ENCODE measurements at places on chromosomes 1 and 21. TPM values are rescaled to one million over a fixed set of nuclear protein-coding genes. Genes with fewer than 3 reads are reported as not detected.

DNA sequence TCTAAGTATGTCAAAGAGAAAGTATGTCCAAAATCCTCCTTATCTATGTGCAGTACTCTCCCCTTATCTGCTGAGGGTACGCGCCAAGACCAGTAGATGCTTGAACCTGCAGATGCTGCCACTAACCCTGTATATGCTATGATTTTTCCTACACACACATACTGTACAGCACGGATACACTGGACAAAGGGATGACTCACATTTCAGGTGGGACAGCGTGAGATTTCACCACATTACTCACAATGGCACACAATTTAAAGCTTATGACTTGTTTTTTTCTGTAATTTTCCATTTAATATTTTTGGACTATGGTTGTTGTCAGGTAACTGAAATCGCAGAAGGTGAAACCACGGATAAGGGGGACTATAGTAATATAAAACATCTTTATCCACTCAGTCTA lies 4.1 kb downstream of the ORC1 start:
- DNase-seq = no peak

DNA sequence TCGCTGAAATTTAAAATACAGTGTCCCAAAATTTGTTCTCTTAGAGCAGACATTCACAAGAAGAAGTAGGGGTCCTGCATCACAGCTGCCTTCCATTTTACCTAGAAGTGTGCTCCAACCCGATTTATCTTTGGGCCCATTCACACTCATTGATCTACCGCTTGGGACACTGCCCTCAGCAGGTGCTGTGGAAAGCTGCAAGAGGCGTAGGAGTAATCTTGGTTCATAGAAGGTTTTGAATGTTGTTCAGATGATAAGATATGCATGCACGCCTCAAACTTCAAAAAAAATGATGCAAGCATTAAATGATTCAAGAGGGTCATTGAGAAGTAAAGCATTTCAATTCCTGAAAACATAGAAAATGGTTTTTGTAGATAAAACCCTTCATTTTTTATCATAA lies 18.6 kb upstream of the C1orf105 start:
- no peak for DNase-seq

The GORAB gene
- 21.8 TPM for total RNA-seq

DNA sequence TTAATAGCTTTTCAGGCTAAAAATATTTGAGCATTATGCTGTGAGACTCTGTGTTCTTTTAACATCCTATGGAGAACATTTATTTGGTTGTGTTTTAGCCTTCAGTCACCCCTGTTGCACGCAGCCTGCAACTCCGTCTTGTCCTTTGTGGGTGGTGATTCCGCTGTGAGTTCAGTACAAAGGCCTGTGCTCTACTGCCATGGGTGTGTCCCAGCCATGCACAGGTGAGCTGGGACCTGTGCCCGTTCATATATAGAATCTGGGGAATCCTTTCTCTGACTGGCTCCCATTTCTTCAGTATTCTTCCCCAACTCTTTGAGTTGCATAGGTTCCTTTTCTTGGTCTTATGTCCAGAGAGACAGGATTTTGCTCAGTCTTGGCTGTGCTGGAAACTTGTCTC lies 61.4 kb downstream of the ACTL8 start:
- peak; percentile 44 for DNase-seq

The FAM151A gene
- 0.66 TPM for total RNA-seq

All from colonic mucosa (tissue), 4 donors.